ENCODE measurements at places on chromosomes 1 and 21.
A peak's percentile ranks its signal among the peaks of the same experiment; 100 is the strongest.

- no peak for DNase-seq
Observed at GRCh38 chr21:26185021-26185420, 14.5 kb upstream of the APP start.

- DNase-seq, result peak; percentile 45
Observed at GRCh38 chr1:1349256-1350012, at the start of gene DVL1. TSS of gene DVL1 (minus strand) at chr1:1349418. CDS start at chr1:1349065, 353 bp downstream.

DNA sequence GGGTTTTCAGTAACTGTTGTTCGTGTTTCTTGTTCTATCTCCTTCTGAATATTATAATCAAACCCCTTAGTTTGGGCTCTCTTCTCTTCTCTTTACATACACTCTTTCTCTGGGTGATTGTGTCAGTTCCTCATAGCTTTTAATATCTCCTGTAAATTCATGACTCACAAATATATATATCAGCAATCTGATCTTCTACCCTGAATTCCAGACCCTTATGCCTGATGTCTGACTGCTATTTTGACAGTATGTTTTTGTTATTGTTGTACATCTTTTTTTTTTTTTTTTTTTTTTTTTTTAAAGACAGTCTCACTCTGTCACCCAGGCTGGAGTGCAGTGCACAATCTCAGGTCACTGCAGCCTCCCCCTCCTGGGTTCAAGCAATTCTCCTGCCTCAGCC lies 70.8 kb upstream of the MPC2 start:
- no peak for DNase-seq

DNA sequence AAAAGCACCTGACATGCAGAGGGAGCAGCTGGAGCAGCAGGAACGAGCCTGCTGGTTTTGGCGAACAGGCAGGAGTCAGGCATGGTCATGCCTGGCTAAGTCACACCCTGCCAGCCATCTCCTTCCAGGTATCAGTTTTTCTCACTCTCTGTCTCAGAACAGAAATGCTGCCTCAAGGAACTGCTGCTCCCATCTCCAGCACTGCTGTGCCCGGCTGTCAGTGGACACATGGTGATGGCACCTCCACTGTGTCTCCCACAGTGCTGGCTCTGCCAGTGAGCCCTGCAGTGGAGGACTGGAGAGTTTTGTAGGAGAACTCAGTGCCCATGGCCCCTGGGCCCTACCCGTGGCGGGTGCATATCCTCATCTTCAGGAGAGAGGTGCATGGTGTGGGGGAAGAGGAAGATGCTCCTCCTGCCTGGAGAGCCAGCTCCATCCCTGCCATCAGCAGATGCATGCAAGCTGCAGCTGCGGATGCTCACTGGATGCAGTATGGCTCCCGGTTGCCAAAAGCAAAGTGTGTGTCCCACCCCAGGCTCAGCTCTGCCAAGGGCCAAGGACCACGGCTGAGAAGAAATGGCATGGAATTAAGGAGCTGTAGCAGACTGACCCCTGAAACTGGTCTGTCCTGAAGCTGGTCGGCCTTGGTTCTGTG lies 114.7 kb downstream of the GRIK3 start:
- DNase-seq, result no peak

GRCh38 chr1:179955287-179955680 lies 674 bp downstream of the CEP350 start:
- no peak for DNase-seq

GRCh38 chr1:15412175-15412800 lies 2.6 kb downstream of the EFHD2 start:
- no peak for DNase-seq

DNA sequence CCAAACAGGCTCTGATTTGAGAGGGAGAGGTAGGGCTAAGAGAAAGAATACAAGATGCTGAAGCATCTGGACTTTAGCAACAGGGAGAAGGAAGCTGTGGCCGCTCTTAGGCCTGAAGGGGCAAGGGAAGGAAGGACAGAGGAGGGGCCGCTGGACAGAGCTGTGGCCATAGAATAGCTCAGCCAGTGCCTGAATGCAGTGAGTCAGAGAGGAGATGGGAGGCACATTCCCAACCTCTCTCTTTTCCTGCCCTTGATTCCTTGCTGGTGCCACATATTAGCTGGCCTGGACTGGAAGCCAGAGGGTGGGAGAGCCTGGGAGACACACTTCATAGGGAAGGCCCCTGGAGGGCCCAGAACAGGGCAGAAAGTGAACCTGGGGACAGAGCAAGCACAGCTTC lies 83.4 kb upstream of the POU3F1 start:
- DNase-seq, result no peak

GRCh38 chr1:11198257-11198656 lies 9.1 kb downstream of the ANGPTL7 start:
- no peak for DNase-seq

- no peak for DNase-seq
Observed at GRCh38 chr1:160344241-160344640, 1.1 kb downstream of the NCSTN start.

DNA sequence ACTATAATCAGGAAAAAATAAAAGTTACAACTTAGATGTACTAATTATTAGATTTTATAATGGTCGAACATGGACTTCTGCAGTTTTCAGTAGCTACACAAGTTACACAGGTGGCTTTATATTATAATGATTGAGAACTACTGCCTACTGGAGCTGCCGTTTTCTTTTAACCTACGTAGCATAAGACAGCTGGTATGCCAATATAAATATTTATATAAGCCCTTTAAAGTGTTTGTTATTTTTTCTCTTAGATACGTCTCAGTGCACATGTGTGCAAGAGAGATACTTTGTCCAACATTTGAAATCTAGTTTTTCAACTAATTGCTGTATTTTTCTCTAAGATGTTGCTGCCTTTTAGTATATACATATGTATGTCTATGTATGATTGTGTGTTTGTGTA lies 42.4 kb downstream of the PDC start:
- DNase-seq, result no peak

GRCh38 chr1:227316456-227316855 lies 1.8 kb downstream of the CDC42BPA start:
- DNase-seq, result no peak

DNA sequence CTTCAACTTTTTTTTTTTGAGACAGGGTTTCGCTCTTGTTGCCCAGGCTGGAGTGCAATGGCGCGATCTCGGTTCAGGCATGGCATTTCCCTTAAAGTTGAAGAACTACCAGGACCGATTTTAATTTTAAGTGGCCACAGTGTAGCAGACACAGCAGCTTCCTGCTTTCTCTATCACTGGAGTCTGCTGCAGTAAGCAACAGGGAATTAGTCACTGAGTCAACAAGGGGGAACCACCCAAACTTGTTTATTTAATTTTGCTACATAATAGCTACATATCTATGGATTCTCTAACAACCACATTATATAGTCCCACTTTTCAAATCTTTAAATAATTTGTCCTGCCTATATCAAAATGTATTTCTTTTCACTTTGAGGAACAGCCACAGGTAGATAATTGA lies 12.5 kb upstream of the TNNI3K start:
- DNase-seq, result no peak

GRCh38 chr1:186210258-186210657 lies 164.8 kb downstream of the TPR start:
- DNase-seq, result no peak

DNA sequence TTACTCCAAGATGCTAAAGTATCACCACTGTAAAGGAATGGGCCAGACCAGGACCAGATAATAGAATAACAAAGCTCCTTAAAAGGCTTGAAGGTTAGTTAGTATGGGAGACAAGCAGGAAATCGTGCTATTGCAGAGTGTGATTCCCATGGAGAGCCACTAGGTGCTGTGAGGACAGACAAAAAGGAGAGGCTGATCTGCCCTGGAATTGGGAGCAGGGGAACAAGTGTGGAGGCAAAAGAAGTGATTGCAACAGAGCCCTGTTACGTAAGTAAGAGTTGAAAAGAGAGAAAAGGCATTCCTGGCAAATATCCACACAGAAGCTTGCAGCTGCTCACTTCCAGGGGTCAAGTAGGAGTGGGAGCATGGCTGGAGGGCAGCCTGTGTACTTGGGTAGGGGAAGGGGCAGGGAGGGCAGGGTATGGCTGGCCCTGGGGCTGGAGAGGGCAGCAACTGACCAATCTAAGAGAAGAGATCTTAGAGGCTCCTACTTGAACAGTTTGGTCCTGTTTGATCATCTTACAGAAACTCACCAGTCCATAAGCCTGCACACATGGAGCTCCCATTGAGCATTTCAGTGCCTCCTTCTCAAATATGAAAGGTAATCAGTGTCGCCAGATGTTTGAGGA lies 207.7 kb upstream of the GJB5 start:
- no peak for DNase-seq

DNA sequence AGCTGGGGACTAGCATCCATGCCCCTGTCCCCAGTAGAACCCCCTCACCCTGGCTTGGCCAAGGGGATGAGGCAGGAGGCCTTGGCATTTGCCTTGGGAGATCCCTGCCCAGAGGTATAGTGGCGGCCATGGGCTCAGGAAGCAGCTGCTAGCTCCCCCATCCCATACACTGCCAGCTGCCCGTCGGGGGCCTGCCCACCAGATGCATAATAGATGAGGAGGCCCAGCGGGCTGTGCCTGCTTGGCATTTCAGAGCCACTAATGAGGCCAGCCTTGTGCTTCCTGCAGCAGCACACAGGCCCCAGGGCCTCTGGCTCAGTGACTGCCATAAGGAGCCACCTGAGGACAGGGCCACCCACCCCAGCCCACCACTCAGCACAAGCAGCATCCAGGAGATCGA lies 23.6 kb downstream of the RAP1GAP start:
- DNase-seq, result no peak

GRCh38 chr1:62076286-62076685 lies 118.4 kb upstream of the L1TD1 start:
- no peak for DNase-seq

DNA sequence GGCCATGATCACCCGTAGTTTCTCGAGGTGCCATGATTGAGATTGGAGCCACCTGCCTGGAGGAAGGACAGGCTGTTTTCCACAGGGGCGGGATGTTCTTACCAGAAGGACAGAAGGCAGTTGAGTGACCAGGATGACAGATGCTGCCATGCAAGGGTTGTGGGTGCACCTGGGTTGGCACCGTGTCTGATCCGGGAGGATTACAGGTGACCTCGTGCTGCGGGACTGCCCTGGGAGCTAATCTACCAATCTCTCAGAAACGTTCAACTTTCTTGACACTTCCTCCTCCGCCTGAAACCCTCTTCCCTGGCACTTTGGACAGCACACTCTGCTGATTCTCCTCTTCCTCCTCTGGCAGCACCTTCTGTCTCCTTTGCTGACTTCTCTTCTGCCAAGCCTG lies 13.8 kb upstream of the SLC6A9 start:
- no peak for DNase-seq

GRCh38 chr1:173128742-173129141 lies 78.0 kb upstream of the TNFSF18 start:
- DNase-seq, result no peak

DNA sequence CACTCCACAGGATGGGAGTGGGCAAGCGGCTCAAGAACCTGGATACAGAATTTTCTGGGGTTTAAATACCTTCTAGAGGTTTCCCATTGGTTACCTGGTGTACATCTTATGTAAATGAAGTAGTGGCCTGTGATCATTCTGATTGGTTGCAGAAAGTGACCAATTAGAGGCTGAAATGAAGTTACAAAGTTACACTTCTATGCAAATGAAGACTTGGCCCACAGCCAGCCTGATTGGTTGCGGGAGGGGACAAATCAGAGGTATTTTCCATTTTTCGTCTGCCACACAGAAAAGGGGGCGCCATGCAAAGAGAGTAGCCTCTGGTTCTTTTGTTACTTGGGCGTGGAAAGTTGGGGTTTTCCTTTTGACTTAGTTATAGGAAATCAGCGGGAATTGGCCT lies 8.9 kb downstream of the KCNAB2 start:
- no peak for DNase-seq

DNA sequence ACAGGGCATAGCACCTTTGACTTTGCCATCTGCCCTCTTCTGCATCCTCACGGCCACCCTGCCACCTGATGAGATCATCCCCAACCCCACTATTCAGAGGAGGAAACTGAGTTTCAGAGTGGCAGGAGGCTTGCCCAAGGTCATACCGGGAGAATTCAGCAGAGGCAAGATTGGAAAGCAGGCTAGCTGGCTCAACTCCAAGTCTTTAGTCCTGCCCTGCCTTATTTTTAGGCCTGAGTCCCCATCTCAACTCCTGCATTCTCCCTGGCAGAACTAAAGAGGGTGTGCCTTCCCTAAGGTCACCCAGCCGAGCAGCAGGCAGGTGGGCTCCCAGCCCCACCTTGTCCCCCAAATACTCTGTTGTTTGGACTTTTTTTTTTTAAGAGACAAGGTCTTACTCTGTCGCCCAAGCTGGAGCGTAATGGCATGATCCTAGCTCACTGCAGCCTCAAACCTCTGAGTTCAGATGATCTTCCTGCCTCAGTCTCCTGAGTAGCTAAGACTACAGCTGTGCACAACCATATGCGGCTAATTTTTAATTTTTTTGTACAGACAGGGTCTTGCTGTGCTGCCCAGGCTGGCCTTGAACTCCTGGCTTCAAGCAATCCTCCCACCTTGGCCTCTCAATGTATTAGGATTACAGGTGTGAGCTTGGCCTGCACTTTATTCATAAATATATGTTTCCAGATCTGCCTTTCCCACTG lies 13.8 kb upstream of the FGR start:
- no peak for DNase-seq

- DNase-seq, result no peak
Observed at GRCh38 chr21:29186246-29186645, 55.8 kb downstream of the MAP3K7CL start.

DNA sequence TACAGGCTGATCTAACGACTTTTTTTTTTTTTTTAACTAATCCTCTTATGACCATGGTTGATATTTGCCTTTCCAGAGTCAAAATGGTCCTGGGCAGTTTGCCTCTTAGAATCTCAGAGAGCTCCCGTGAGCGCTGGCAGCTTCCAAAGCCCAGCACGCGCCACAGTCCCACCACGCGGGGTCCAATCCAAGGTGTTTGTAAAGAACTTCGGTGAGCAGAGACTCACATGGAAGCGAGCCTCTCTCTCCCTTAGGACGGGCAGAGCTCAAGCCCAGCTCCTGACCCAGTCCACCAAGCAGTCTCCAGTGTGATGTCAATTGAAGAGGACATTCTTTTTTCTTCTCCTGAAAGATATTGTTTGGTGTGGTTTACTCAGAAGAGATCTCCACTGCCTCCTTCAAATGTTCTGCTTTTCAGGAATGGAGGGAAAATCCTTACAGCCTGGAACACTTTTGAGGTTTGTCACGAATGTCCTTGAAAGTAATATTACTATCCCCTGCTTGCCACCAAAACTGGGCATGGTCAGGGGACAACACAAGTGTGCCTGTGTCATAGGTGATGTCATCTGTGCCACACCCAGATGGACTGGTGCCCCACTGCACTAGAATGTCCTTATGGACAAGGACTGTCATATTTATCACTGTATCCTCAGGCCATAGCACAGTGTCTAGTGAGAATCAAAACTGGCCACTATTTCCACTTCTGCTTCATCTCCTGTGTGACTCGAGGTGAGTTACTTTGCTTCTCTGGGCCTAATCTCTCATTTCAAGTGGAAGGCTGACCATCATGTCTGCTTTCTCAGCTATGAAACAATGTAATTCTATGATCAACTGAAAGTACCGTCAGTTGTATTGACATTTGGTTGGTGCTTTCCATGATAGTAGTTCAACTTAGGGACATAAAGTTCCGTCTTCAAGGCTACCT lies 97.4 kb upstream of the EDEM3 start:
- DNase-seq, result no peak

GRCh38 chr21:22804151-22804550 lies 1805.9 kb downstream of the NCAM2 start:
- no peak for DNase-seq

All from stimulated activated CD8-positive, alpha-beta memory T cell treated with anti-CD3 and anti-CD28 coated beads, Interleukin-7, amount 100 ng/mL, for 1 hour (primary cell).